Small intestine (tissue), 16 donors: ENCODE measurements at places on chromosomes 5 and 9.

GRCh38 chr5:97111616-97112015 is 30.8 kb downstream of the LIX1 start:
- DNase-seq = peak; percentile 84

- no peak for DNase-seq
Measured at GRCh38 chr9:105236261-105236660, 8.2 kb upstream of the SLC44A1 start.

DNA sequence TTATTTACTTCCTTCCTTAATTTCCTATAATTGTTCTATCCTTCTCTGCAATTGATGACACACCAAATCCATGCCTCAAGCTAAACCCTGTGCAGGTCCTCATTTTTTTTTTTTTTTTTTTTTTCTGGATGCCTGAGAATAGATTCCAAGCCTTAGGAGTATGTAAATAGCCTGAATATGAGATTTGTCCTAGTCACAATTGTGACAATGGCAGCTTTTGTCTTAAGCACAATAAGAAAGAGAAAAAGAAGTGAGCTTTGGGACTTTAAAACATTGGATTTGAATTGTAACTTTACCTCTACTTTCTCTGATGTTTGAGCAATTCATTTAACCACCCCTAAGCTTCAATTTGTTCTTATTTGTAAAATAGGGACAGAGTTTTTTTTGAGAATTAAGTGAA is 280.5 kb downstream of the TUSC1 start:
- no peak for DNase-seq

GRCh38 chr5:58944221-58944620 is 361.3 kb downstream of the RAB3C start:
- DNase-seq = no peak

- DNase-seq = no peak
Measured at GRCh38 chr5:140548791-140549190, 1.3 kb downstream of the EIF4EBP3 start.

DNA sequence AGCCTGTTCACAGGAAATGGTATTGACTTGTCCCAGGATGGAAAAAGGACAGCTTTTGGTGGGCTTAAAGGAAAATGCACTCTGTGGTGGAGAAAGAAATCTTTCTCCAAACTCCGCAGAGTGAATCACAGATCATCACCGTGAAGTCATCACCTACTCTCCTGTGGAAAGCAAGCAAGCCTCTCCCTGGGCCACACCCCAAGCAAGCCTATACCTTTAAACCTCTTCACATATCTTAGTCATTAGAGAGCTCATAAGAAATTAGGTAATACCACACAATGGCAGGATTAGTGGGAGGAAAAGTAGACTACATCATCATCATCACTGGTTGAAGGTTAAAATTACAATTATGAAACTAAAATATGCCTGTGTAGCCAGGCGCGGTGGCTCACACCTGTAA is 23.2 kb downstream of the TLE1 start:
- no peak for DNase-seq
